Activated T-helper 1 cell treated with Interleukin-2 at 50 U/mL for 16 hours (primary cell): ENCODE measurements at places on chromosomes 12 and 14.

DNA sequence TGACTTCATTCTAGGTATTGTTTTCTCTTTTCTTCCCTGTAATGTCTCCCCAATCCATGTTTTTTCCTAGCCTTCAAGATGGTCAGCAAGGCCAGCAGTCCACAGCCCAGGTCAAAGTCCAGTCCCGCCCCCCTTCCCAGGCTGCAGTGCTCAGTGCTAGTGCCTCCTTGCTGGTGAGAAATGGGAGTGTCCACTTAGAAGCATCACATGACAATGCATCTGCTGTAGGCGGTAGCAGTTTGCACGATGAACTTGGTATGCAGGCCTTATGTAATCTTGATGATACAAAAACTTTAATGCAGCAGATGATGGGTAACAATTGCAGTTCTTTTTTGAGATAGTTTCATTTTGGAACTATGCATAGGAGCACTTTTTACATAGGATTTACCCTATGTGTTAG is 88.4 kb downstream of the PCNX1 start:
- no peak for DNase-seq

DNA sequence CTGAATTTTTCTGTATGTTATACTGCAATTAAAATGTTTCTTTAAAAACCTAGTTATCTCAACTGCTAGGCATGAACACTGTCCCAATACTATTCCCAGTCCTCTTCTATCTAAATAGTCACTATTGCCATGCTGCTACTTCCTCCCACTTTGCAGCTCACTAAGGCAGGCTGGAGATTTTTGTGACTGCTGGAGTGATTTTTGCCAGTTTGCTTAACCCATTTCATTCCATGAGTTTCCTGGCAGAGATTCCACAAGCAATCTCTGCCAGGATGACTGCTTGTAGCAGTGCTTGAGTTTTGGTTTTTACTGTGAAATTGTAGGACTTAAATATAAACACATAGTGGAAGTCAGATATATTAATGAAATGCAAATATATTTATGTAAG is 80.8 kb downstream of the BHLHE41 start:
- DNase-seq, result no peak

GRCh38 chr14:79369359-79370332 is 841.7 kb downstream of the DIO2 start:
- DNase-seq, result no peak

GRCh38 chr14:91796617-91797347 is 64.9 kb upstream of the CATSPERB start:
- DNase-seq, result no peak

- DNase-seq, result no peak
These were observed 56.8 kb upstream of the CHST11 start for GRCh38 chr12:104399740-104400612.

DNA sequence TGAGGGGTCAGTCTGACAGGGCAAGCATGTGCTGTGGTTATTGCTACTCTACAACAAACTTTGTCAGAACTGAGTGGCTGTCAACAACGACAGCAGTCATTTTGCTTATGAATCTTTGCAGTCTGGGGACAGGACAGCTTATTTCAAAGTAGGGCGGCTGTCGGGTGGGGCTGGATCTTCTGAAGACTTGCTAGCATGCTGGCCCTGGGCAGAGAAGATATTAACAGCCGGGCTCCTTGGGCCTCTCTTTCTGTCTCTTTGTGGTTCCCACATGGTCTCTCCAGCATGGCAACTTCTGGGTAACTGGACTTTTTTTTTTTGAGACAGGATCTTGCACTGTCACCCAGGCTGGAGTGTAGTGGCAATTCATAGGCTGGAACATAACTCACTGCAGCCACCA is 33.9 kb upstream of the ALDH2 start:
- no peak for DNase-seq
